ENCODE measurements at places on chromosomes 6 and 20. TPM values are rescaled to one million over a fixed set of nuclear protein-coding genes. Genes with fewer than 3 reads are reported as not detected.

RBM24 gene
- total RNA-seq: not detected

GPSM3 gene
- 82.4 TPM for total RNA-seq

SNX9 gene
- 33.7 TPM for total RNA-seq

NFKBIL1 gene
- total RNA-seq: 14.8 TPM

GSTA2 gene
- not detected for total RNA-seq

WFDC10B gene
- total RNA-seq: not detected

DNA sequence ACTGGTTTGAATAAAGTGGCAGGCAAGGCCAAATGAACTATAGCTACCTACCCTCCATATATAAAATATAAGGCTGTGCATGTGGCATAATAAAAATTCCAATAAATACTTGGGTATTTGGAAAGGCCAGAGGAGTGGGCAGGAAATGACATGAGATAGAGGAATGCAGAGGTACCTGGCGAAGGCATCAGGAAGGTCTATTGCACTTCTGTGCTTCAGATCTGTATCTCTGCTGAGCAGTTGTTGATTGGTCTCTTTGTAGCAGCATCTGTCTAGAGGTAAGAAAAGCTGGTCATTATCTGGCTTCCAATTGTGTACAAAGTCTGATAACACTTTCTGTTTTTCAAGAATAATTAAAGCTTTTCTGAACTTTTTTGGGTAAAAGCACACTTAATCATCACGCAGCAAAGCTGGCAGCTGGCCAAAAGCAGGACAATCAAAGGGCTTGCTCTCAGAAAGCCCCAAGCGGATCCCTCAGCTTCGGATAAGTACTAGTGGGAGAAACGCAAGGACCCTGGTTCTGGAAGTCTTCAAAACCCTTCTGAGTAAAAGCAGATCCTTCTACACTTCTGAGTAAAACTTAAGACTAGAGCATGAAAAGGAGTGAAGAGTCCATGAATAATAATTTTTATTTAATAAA is 120.1 kb upstream of the TCF21 start:
- DNase-seq: no peak
- peaks cover 15% of the 10 kb centered on the region for H3K27me3 ChIP-seq
- no peak overlapping the region for H3K4me3 ChIP-seq
- H3K36me3 ChIP-seq: no peaks in the 10 kb centered on the region
- H3K4me1 ChIP-seq: no peaks in the 10 kb centered on the region

GRCh38 chr6:20319520-20320357 is 81.9 kb upstream of the E2F3 start:
- no peaks in the 10 kb centered on the region for H3K36me3 ChIP-seq
- peak overlapping the region; percentile 94 for H3K27ac ChIP-seq
- H3K4me3 ChIP-seq: peak overlapping the region; percentile 83
- H3K4me1 ChIP-seq: peaks cover 12% of the 10 kb centered on the region
- H3K27me3 ChIP-seq: peaks cover 13% of the 10 kb centered on the region

GRCh38 chr6:20946890-20947289 is 412.6 kb downstream of the CDKAL1 start:
- peaks cover 5% of the 10 kb centered on the region for H3K36me3 ChIP-seq
- no peak for DNase-seq
- no peaks in the 10 kb centered on the region for H3K27me3 ChIP-seq
- H3K4me1 ChIP-seq: peaks cover 4% of the 10 kb centered on the region
- H3K27ac ChIP-seq: no peak overlapping the region

DNA sequence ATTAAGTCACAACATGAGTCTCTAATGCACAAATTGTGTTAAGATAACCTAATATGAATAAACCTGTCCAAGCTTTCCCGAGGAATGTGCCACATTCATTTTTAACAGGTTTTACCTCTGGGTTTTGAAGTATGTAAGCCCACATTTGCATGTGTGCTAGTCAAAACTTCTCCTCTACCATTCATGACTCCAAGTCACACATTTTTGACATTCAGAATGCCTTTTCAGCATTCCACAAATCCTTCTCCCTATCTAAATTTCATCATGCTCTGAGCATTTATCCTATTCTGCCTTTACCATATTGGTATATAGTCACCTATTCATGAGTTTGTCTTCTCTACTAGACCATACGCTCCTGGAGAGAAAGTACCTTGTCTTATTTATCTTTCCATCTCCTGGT is 56.5 kb downstream of the ADGRF5 start:
- no peak for DNase-seq
- H3K4me3 ChIP-seq: no peak overlapping the region
- no peak overlapping the region for H3K27ac ChIP-seq
- H3K4me1 ChIP-seq: no peaks in the 10 kb centered on the region

DNA sequence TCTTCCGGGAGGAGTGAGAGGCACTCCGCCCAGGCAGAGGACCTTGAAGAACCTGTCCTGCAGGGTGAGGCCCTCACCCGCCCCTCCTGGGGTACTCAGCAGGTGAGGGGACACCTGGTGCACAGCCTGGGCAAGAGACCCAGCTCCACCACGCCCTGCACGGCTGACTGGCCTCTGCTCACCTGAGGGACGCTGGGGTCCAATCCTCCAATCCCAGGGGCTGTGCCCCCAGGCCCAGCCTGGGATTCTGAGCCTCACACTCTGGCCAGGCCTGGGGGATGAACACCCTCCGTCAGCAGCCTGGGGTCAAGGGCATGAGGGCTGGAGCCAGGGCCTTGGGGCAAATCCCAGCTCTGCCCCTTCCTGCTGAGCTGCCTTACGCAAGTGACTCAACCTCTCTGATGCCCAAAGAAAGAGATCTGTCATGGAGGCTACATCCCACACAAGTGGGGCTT is 149.9 kb upstream of the PTPN1 start:
- peaks cover 4% of the 10 kb centered on the region for H3K4me1 ChIP-seq
- no peak overlapping the region for H3K4me3 ChIP-seq
- H3K27ac ChIP-seq: no peak overlapping the region
- peaks cover 7% of the 10 kb centered on the region for H3K27me3 ChIP-seq
- no peaks in the 10 kb centered on the region for H3K36me3 ChIP-seq

- H3K36me3 ChIP-seq: no peaks in the 10 kb centered on the region
- H3K4me3 ChIP-seq: no peak overlapping the region
- no peak for DNase-seq
- peaks cover 5% of the 10 kb centered on the region for H3K4me1 ChIP-seq
These were observed 9.5 kb upstream of the PARD6B start for GRCh38 chr20:50721881-50722281.

GRCh38 chr6:162699961-162700360 is 27.6 kb downstream of the PRKN start:
- no peak overlapping the region for H3K4me3 ChIP-seq
- no peaks in the 10 kb centered on the region for H3K36me3 ChIP-seq
- no peaks in the 10 kb centered on the region for H3K4me1 ChIP-seq
- no peak for DNase-seq
- H3K27ac ChIP-seq: no peak overlapping the region

GRCh38 chr6:2429460-2429859 is 184.1 kb upstream of the GMDS start:
- no peak overlapping the region for H3K27ac ChIP-seq
- DNase-seq: no peak
- no peaks in the 10 kb centered on the region for H3K27me3 ChIP-seq
- H3K4me3 ChIP-seq: no peak overlapping the region

GRCh38 chr6:116338943-116339342 is 31.8 kb upstream of the DSE start:
- no peak overlapping the region for H3K4me3 ChIP-seq
- H3K4me1 ChIP-seq: no peaks in the 10 kb centered on the region
- DNase-seq: no peak
- H3K36me3 ChIP-seq: no peaks in the 10 kb centered on the region
- peaks cover 2% of the 10 kb centered on the region for H3K27me3 ChIP-seq

GRCh38 chr20:57413986-57414385 is 22.8 kb downstream of the RBM38 start:
- peaks cover 9% of the 10 kb centered on the region for H3K27me3 ChIP-seq
- no peak overlapping the region for H3K4me3 ChIP-seq
- H3K4me1 ChIP-seq: peaks cover 9% of the 10 kb centered on the region
- peaks cover 11% of the 10 kb centered on the region for H3K36me3 ChIP-seq
- no peak overlapping the region for H3K27ac ChIP-seq

- no peaks in the 10 kb centered on the region for H3K4me1 ChIP-seq
- no peak for DNase-seq
- no peaks in the 10 kb centered on the region for H3K27me3 ChIP-seq
- no peak overlapping the region for H3K4me3 ChIP-seq
- H3K27ac ChIP-seq: no peak overlapping the region
These were observed 29.3 kb upstream of the TXNDC5 start for GRCh38 chr6:7939864-7940228.

DNA sequence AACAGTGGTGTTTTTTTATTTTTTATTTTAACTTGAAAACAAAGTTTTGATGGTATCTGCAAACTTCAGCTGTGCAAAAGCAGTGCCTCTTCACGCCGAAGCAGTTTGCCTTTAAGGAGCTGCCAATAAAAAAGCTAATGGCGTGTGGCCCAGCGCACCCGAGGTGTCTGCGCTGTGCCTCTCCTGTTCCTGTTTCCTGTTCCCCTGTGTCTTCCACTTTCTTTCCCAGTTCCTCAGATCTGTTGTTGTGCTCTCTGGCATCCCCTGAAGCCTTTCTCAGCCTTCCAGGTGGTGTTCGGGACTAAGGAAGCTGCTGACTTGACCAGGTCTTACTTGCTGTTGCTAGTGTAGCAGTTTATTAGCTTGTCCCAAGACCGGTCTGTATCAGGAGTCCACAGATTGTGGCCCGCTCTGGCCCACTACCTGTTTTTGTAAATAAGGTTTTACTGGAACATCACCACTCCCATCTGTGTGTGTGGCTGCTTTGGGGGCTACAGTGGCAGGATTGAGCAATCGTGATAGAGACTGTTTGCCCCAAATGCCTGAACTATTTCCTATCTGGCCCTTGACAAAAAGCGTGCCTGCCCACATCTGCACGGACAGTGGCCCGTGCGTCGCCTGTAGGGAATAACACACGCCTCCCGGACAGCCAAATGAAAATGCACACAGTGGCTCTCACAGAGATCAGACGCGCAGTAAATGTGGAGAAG is 178.3 kb downstream of the TMEM242 start:
- no peaks in the 10 kb centered on the region for H3K4me1 ChIP-seq
- no peak for DNase-seq
- H3K4me3 ChIP-seq: no peak overlapping the region
